ENCODE measurements at places on chromosomes 5 and 9. TPM values are rescaled to one million over a fixed set of nuclear protein-coding genes. Genes with fewer than 3 reads are reported as not detected.

The MELK gene
- total RNA-seq = 6.1 TPM

The NR6A1 gene
- total RNA-seq = 0.23 TPM

The ABO gene
- not detected for total RNA-seq

The LCN1 gene
- total RNA-seq = not detected

The ACTBL2 gene
- not detected for total RNA-seq

The PCA3 gene
- total RNA-seq = not detected

The ARSI gene
- 7.2 TPM for total RNA-seq

The ABLIM3 gene
- total RNA-seq = 28.5 TPM

The LEAP2 gene
- total RNA-seq = not detected

The OR1Q1 gene
- total RNA-seq = not detected
